Mammary epithelial cell (primary cell): ENCODE measurements at places on chromosomes 5 and 9.
A peak's percentile ranks its signal among the peaks of the same experiment; 100 is the strongest.

DNA sequence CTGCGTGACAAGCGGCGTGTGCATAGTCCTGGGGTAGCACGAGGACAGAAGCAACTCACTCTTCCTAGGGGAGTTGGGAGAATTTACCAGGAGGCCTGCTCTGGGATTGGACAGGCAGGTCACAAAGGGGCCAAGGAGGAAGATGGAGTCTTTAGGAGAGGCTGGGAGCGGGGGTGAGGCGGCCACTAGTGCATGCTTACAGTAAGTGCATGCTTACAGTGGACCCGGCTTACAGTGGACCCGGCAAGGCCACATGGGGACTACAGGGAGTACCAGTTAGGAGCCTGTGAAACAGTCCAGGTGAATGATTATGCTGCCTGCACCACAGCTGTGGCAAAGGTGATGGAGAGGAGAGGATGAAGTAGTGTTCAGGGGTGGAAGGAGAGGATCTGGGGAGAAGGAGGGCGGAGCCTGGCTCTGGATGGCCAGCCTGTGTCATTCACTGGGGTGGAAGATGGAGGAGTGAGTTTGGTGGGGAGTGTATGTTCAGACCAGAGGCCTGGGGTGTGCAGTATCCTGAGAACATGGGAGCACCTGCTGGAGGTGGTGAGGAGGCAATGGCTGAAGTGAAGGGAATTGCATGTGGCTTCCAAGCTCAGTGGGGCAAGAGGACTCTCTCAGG is 78.7 kb downstream of the CRB2 start:
- no peak for DNase-seq

GRCh38 chr9:18549772-18550171 is 75.8 kb downstream of the ADAMTSL1 start:
- peak; percentile 52 for DNase-seq

- DNase-seq: peak; percentile 21
These were observed 15.1 kb downstream of the AUH start for GRCh38 chr9:91346644-91347043.

DNA sequence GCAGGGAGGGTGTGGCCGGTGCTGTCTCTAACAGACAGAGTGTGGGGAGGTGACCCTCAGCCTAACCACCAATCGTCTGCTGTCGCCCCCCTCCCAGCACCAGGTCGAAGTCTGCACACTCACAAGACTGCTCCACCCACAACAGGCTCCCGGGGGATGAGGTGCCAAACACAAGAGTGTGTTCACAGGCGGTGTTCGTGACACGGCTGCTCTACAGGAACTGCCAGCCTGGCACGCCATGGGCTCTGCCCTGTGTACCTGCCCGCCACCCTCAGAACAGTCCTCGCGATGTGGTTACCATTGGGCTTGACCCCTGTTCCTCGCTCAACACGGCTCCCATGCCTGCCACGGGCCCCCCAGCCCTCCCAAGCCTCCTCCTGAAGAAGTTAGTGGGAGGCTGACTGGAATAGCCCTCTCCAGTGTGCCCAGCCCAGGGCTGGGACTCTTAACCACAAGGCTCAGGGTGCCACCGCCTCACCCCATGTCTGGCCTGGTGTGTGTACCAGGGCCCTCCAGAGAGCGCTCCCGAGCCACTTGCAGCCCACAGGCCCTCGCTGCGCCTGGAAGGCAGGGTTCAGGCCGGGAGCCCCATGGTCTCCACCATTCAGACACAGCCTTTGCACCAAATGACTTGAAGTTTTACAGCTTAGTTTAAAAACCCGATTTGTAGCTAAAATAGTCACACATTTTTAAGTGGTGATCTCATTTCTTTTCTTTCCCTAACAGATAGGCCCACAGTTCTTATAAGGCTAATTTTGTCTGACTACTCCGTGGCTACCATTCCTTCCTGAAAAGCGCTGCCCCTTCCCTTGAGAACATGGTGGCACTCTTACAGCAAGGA is 102.5 kb downstream of the CAMSAP1 start:
- no peak for DNase-seq

- no peak for DNase-seq
These were observed 261.2 kb downstream of the GADD45G start for GRCh38 chr9:89865981-89866380.

- DNase-seq: peak; percentile 66
These were observed 37.8 kb downstream of the OTULIN start for GRCh38 chr5:14702238-14702839.

DNA sequence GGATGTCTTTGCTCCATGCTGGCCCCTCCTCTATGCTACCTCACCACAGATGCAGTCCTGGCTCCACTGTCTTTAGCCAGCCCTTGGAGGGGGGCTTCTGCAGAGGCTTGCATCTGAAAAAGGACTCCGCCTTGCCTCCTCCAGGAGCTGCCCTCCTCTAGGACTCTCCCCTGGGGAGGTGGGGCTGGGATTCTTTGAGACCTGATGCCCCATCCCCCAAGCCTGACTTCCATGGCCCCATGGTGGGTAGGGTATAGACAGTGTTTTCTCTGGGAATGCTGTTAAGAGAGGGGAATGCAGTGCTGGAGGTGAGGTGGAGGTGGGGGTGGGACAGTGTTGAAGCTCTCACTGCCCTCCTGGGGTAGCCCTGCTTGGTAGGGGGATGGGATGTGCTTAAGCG is 14.3 kb downstream of the JADE2 start:
- DNase-seq: no peak

GRCh38 chr9:105114964-105115728 is 129.3 kb upstream of the SLC44A1 start:
- no peak for DNase-seq

DNA sequence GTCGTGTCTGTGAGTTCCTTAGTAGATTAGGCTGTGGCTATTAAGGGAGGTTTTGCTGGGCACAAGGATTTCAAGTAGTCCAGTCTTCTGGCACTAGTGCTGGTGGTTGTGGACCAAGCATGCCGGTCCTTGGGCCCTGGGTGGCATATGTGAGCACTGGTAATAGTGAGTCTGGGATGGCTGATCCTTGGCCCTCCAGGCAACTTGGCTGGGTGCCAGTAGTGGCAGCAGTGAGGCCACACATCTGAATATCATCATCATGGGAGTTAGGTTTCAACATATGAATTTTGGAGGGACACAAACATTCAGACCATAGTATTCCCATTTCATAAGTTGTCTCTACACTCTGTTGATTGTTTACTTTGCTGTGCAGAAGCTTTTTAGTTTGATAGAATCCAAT is 25.3 kb upstream of the APBA1 start:
- DNase-seq: no peak

DNA sequence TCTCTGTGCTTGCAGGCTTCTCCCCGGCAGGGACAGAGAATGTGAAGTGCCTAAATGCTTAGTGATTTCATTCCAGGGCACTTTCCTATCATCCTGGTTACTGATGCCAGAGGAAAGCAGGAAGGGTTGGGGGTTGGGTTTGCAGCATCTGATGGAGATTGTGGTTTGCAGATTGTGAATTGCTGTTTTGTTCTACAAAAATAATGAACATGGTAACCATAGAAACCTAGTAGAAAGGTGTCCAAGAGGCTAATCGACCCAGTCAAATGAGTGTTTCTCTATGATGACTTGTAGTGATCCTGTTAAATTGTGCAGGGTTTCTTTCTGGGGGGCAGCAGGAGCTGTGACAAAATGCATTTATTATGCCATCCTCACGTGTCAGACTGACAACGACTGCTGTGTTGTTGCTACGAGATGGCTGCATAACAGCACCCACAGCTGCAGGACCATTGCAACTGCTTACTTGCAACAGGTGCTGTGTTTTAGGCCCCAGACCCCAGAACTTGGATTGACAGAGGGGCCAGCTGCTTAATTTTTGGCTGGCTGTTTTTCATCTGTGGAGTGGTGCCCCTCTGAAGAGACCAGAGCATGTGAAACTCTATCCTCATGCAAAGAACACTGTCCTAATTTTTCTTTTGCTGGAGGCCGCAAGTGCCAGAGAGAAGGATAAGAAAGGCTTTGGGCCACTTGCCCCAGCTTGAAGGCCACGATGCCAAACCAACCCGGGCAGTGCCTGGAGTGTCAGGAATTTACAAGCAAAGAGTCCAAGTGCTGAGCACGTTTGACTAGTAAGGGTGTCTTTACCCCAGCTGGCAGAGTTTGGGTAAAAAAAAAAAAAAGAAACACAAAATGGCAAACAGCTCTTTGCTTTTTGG is 397.8 kb downstream of the GADD45G start:
- no peak for DNase-seq
